ENCODE measurements at places on chromosomes 6 and 20.

- DNase-seq = no peak
These were observed 32.9 kb downstream of the AHI1 start for GRCh38 chr6:135464634-135465033.

DNA sequence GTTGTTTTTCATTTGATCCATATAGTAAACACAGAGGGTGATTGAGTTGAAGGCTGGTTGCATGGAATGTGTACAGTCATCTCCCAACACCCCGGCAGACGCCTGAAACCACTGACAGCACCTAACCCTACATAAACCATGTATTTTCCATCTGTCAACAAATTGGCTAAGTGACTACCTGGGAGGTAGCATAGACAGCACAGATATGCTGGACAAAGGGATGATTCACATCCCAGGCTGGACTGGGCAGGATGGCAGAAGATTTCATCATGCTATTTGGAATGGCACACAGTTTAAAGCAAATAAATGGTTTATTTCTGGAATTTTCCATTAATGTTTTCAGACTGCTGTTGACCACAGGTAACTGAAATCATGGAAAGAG lies 4.4 kb upstream of the VIP start:
- DNase-seq = no peak

- DNase-seq = no peak
These were observed 3.3 kb downstream of the CST11 start for GRCh38 chr20:23449421-23449820.

DNA sequence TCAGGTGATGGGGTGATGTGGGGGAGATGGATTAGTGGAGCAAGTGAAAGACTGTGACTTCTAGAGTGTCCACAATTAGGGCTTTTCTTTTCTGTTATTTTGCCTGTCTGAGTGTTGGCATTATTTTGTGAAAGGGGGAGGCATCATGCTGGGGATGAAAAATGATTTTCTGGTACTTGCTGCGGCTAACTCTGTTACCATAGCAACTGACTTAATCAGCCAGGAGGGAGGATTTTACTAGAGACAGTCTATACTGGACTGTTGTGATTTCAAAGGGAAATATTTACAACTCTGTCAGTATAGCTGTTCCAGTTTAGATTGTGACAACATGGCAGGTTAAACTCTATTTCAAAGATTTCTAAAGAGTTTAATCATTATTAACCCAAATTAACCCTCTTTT lies 30.4 kb upstream of the MRAP2 start:
- DNase-seq = no peak

DNA sequence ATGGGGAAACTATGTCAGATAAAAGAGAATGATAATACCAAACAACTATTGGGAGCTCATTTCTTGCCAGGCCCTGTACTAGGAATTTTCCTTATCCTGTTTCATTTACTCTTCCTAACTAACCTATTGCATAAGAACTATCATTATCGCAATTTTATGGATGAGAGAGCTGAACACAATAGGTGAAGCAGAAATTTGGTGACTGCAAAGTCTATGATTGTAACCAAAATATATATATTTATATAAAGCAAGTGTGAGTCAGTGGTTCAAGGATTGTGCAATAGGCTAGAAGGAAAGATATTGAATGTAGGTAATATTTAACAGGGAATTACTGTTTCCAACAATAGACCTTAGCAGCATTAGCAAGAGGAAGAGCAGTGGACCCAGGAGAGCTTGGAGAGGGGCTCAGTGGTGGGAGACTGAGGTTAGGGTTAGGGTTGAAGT lies 181.1 kb upstream of the TENT5A start:
- no peak for DNase-seq

DNA sequence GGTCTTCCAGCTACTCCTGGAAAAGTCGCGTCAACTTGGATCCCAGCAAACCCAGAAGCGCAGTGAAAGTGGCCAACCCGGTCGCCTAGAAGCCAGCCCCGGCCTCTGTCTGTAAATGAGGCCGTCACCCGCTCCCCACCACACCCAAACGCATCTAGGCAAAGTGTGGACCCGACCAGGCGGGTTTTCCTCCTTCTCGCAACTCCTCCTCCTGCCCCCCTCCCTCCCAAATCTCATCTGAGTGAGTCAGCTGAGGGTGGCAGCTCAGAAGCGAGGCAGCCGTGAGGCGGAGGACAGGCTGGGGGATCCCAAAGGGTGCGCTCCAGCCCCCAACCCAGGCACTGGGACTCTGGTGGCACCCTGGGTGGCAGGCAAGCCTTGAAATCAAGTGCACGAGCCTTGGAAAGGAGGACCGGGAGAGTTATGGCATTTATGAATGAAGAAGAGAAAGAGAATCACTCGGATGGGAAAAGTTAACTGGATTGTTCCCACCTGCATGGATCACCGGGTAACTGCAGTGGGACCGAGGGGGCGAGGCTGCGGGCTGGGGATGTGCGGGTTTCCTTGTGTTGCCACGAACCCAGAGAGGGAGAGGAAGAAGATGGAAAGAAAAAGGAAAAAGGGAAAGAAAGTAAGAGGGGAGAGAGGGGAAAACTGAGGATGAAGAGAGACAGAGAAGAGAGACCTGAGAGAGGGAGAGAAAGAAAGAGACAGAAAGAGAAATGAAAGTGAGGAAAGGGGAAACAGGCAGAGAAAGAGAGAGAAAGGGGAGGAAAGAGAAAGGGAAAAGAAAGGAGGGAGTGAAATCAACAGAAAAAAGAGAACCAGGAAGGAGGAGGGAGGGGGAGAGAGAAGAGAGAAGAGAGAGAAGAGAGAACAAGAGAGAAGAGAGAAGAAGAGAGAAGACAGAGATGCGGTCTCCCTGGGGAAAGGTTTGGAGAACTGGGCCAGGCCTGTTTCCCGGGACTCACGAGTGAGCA lies at the start of gene APCDD1L:
TSS of gene APCDD1L (minus strand) at position 167 of the 980 bp plus-strand sequence. CDS start 692 bp downstream, outside the sequence.
- no peak for DNase-seq

GRCh38 chr6:82216549-82216948 lies 31.0 kb downstream of the IBTK start:
- DNase-seq = no peak

DNA sequence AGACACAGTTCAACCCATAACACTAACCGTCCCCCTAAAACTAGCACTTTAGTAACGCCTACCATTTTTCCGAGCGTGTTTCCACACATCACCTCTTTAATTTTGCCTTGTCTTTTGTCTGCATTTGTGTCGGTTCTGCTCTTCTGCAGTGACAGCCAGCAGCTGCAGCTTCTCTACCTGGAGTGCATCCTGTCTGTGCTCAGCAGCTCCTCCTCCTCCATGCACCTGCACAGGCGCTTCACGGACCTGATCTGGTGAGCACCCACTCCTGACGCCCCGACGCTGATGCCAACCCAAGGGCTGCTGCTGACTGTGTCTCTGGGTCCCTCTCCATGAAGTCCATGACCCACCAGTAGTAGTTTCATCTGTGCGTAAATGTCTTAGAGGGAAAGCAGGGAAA lies 35.4 kb upstream of the PBOV1 start:
- no peak for DNase-seq

DNA sequence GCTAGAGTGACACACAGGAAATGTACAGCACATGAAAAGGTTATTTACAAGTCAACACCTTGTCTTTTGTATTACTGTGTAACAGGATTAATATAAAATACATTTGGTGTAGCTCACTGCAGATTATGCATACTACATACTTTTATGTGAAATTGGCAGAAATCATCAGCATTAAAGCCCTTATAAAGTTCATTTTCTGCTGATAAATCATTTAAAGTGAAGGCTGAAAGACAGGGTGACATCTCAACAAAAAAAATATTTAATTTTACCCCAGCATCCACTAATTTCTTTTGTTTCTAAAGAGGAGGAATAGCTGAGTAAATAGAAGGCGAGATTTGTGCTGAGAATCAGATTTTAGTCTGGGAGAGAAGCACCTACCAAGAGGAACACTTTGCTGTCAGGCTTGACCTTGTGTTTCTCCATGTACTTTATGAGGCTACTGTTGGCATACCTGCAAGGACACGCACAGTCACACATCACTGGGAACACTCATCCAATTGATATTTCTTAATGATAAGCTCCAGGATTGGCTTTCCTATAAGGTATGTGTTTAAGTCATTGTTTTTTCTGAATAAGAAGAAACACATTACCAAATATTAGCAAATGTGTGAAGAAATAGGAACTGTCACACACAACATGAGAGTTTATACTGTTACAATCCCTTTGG lies 146.6 kb upstream of the SLC22A16 start:
- DNase-seq = no peak

- no peak for DNase-seq
These were observed 3.5 kb upstream of the EFHC1 start for GRCh38 chr6:52416629-52417151.

DNA sequence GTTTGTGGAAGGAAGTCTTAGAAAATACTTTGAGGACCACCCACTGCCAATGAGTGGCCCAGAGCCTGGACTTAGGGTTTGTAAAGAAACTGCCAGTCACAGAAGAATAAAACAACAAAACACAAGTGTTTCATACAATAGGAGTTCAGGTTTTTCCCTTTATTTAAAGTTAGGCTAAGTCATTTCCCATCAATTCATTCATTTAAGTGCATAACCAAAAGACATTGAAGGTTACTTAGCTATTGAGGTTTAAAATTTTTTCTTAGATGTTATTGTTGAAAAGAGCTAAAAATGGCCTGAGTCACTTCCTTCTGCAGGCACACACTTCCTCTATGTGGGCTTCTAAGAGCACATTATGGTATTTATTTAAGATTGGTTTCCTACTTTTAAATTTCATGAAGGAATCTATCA lies 54.2 kb downstream of the ARMC2 start:
- no peak for DNase-seq

DNA sequence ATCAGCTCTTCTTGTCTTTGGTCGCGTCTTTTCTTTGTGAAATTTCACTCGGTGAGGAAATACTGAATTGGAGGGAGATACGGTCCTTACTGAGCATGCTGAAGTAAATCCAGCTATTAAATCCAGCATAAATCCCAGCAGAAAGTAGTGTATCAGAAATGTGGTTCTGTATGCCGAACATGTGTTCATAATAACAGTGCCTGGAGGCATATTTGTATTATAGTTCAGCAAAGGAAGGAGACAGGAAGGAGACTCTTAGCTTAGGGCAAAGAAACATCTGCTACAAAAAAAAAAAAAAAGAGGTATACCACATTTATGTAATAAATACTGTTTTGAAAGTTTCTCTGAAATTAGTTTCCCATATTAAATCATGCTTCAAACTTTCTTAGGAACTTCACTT lies 211.8 kb downstream of the PLCB4 start:
- DNase-seq = no peak

DNA sequence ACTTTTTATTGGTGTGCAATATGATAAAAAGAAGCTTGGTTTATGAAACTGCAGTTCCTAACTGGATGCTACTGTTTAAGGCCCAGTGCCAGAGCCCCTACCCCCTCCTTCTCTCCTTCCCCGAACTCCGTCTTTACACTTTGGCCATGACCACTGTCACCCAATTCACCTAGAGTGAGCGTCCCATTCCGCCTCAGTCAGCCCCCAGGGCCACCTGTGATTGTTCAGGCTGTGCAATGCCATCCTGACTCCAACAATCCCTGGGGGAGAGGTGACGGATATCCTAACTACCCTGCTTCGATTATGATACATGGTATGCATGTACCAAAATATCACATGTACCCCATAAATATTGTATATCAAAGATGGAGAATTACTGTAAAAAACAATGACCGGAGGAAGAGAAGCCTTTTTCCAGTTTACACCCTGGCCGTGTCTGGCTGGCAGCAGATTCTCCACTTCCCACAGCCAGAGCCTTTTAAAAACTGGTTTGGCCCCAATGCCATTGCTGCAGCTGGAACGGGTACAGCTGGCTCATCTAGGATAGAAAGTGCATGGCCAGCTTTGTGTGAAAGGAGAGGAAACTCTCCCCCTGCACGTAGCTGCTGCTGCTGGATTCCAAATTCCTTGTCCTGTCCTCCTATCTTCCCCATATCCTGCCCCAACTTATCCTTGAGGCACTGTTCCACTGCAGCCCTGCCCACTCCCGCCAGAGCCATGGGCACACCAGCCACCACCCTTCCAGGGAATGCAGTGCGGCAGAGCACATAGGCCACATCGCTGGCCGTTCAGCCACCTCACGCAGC lies 99.7 kb downstream of the JPH2 start:
- DNase-seq = no peak

- no peak for DNase-seq
These were observed 164.3 kb downstream of the RFPL4B start for GRCh38 chr6:112511441-112511840.

GRCh38 chr6:100172322-100172713 lies 178.3 kb upstream of the MCHR2 start:
- DNase-seq = no peak

- no peak for DNase-seq
These were observed 839.2 kb downstream of the KIF16B start for GRCh38 chr20:15734052-15734451.

DNA sequence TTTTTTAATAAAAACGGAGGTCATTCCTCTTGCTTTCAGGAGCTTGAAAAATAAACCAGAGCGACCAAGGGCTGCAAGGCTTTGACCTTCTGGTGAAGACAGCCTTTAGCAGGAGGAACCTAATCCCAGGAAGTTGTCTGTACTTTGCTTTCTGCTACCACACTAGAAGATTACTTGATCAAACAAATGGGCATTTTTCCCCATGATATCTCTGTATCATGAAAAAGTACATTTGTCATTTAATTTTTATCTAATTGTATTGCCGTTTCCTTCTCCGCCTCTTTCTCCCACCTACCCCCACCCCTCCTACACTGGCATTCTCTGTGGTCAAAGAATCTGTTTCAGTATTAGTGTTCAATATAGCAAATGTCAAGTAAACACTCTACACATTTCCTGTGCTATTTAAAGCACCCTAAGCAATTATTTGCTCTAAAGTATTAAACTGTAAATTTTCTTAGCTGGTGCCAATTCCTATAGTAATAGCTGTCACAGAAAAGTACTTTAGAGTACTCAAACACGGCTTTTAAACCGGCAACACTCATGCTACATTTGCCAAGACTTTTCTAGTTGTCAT lies 29.7 kb downstream of the ATXN1 start:
- DNase-seq = no peak

GRCh38 chr6:143218233-143218632 lies 157.5 kb downstream of the AIG1 start:
- no peak for DNase-seq

DNA sequence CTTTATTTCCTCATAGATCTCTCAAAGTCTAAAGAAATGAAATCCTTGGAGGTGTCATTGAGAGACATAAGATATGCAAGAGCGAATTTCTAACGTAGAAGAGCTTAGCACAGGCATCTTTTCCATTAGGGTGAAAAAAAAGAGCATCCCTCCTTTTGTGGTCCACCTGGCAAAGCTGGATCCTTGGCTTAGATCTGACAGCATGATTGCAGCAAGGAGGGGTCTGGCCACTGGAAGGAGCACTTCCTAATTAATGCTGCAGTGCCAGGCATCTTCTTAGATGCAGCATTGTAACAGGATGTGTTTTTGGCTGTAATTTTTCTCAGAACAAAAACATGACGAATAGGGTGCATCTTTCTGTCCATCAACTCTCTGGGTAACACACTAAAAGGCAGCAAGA lies 60.1 kb upstream of the TFAP2D start:
- no peak for DNase-seq

DNA sequence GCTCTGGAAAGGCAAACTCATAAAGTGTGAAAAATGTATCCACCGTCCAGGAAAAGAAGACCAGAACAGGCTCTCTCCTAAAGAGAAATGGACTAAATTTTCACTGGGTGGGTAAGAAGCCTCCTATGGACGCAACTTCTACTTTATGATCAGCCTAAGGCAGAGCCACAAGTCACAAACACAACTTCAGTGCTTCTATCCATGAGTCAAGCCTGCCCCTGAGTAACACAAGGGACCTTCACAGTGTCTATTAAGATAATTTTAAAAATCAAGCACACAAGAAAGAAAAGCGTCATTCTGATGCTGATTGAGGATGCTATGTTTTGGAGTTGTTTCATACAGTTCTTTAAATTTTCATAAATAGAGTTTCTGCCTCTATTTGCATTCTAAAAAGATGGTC lies 601.7 kb upstream of the ARID1B start:
- no peak for DNase-seq

- DNase-seq = no peak
These were observed 279.7 kb downstream of the GMDS start for GRCh38 chr6:1965596-1966224.
